T-helper 2 cell treated with Interferon-gamma antibody and Interleukin-4, amounts not matched to agents 5 μg/mL and 100 μg/mL, for 36 hours (primary cell): ENCODE measurements at places on chromosomes 2 and 18.

GRCh38 chr2:73980566-73980965 lies 4.1 kb upstream of the TET3 start:
- no peak for DNase-seq

- DNase-seq = no peak
These were observed 147.6 kb downstream of the LTBP1 start for GRCh38 chr2:33094303-33094702.

- no peak for DNase-seq
These were observed 70.9 kb upstream of the LYPD6B start for GRCh38 chr2:148967578-148967977.

DNA sequence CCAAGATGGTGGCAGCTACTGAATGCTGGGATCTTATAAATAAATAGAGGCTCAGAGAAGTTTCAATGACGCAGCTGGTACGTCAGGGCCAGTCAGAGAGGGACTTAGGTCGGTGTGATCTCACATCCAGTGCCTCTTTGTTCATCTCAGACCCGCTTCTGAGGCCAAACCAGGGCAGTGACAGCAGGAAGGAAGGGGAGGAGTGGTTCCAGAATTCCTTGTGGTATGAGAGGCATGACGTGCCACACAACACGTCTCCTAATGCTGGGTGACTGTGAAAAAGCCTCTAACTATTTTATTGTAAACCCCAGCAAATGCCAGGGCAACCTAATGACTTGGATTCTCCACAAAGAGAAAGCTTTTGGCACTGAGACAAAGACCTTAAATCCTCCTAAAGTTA lies 423.3 kb downstream of the LPIN1 start:
- DNase-seq = no peak

- no peak for DNase-seq
These were observed 41.6 kb downstream of the TBC1D8 start for GRCh38 chr2:101109451-101110118.

GRCh38 chr2:28979576-28980366 lies 1.3 kb upstream of the TOGARAM2 start:
- DNase-seq = no peak

- no peak for DNase-seq
These were observed 116.7 kb upstream of the ALKAL2 start for GRCh38 chr2:404581-404980.

- no peak for DNase-seq
These were observed 6.5 kb downstream of the TMEM37 start for GRCh38 chr2:119438128-119438656.

GRCh38 chr2:46601328-46601963 lies 122.1 kb downstream of the TMEM247 start:
- DNase-seq = no peak

- no peak for DNase-seq
These were observed 80.5 kb upstream of the KCNH7 start for GRCh38 chr2:162919111-162919510.

- no peak for DNase-seq
These were observed 47.5 kb downstream of the PTGR3 start for GRCh38 chr18:75161256-75162028.

DNA sequence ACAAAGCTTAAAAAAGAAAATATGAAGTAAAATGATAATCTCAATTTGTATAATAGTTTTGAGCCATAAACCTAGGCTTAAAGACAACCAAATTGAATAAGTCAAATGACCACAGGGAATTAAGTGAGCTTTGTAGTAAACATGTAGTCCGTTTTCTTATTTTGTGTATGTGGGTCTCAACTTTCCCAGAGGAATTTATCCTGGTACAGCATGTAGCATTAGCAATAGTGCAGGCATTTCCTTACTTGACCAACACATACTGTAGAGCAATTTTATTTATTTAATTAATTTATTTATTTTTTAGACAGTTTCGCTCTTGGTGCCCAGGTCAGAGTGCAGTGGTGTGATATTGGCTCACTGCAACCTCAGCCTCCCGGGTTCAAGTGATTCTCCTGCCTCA lies 37.5 kb upstream of the MTCL1 start:
- DNase-seq = no peak
